Bronchial epithelial cell (primary cell): ENCODE measurements at places on chromosomes 1 and 21. TPM values are rescaled to one million over a fixed set of nuclear protein-coding genes. Genes with fewer than 3 reads are reported as not detected.

The NKAIN1 gene
- total RNA-seq, result under 0.01 TPM in 1 of 2 replicates, not detected in the other

The S100A16 gene
- total RNA-seq, result 886 and 1,542 TPM in 2 replicates

The KRTAP21-2 gene
- total RNA-seq, result not detected in 2 replicates

- no peak for DNase-seq
These were observed 186.5 kb upstream of the VAMP3 start for GRCh38 chr1:7584643-7585042.

GRCh38 chr1:245046769-245047168 is 108.0 kb upstream of the KIF26B start:
- no peak for DNase-seq

DNA sequence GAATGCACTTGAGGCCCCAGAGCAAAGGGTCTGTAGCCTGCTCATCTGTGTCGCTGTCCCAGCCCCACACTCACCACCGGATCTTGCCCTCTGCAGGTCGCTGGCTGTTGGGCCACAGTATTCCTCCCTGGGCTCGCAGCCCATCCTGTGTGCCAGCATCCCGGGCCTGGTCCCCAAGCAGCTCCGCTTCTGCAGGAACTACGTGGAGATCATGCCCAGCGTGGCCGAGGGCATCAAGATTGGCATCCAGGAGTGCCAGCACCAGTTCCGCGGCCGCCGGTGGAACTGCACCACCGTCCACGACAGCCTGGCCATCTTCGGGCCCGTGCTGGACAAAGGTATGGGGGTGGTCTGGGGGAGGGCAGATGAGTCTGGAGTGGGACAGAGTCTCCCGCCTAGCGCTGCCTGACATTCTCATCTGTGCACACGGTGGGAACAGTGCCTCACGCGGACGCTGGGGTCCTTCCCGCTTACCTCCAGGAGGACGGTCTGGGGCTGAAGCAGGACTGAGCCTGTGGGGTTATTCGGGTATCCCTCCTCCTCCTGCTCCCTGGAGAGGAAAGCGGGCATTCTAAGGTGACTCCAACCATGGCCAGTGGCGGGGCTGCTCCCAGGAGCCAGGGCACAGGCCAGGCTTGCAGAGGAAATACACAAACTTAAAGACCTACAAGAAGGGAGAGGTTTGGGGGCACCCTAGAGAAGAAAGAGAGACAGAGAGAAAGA is 15.9 kb downstream of the WNT3A start:
- DNase-seq, result no peak
